A673 (cell line): ENCODE measurements at places on chromosomes 1 and 21. TPM values are rescaled to one million over a fixed set of nuclear protein-coding genes. Genes with fewer than 3 reads are reported as not detected.
A peak's percentile ranks its signal among the peaks of the same experiment; 100 is the strongest.

GRCh38 chr1:8365661-8366362, 47.9 kb downstream of the SLC45A1 start:
- DNase-seq = no peak

GRCh38 chr1:170967042-170967910, 31.9 kb downstream of the MROH9 start:
- DNase-seq = peak; percentile 59

- no peak for DNase-seq
Measured at GRCh38 chr1:203077367-203077766, 8.4 kb downstream of the MYOG start.

DNA sequence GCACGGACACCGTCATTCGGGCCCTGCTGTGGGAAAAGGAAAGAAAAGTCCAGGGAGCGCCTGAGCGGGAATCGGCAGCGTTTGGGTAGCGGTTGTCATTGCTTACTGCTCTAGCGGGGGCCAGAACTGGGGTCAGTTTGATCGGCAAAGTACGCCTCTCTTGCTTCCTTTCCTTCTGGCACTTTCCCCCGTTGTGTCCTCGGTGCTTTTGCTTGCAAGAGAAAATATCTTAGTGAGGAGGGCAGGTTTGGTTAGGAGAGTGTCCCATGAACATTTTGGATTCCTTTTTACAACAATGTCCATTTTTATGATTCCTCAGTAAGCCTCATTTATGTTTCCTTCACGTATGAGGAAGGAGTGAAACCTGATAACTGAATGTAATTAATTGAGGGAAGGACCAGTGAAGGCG, 670 bp downstream of the ST3GAL3 start:
- DNase-seq = peak; percentile 47

SPRR5 gene
- not detected in 2 replicates for total RNA-seq

- no peak for DNase-seq
Measured at GRCh38 chr1:217137210-217137881, 414.1 kb upstream of the ESRRG start.

DNA sequence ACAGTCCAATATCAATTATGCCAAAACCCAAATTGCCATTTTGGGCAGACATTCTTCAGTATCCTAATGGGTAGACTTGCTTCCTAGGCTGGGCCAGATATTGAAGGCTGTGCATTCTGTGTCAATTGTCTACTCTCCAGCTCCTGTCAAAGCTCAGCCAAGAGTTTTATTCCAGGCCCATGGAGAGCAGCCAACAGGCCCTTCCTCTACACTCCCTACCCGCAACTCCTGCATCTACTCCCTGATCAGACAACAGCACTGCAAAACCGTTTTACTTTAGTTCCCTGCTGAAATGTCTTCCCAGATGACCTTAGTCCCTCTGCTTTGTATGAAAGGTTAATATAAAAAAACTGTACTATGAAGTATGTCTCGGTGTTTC, 6.6 kb upstream of the ADORA3 start:
- no peak for DNase-seq

TAS1R1 gene
- not detected in 2 replicates for total RNA-seq

GRCh38 chr1:76782809-76783208, 84.5 kb upstream of the ST6GALNAC5 start:
- DNase-seq = no peak

GRCh38 chr1:50208756-50209155, 100.0 kb downstream of the ELAVL4 start:
- DNase-seq = no peak

DNA sequence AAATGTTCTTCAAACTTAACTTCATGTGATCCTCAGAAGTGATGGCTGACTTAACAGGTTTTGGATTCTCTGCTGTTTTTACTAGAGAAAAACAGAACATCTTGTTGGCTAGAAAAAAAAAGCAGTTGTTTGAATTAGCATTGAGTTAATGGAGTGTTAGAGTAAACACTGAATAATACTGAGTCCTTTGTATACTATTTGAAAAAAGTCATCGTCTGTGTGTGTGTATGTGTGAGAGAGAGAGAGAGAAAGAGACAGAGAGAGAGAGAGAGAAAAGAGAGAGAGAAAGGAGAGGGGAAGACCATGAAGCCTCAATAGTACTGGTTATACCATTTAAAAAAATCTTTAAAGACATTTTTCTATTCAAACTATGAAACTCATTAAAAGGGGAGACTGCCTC, 10.4 kb downstream of the ZNF697 start:
- DNase-seq = no peak

- no peak for DNase-seq
Measured at GRCh38 chr1:2158272-2158671, 36.3 kb downstream of the FAAP20 start.

- DNase-seq = no peak
Measured at GRCh38 chr1:85849660-85850059, 141.4 kb upstream of the ZNHIT6 start.

KIF26B gene
- total RNA-seq = not detected in 2 replicates

- DNase-seq = no peak
Measured at GRCh38 chr1:201949491-201949890, 3.1 kb upstream of the LMOD1 start.

DNA sequence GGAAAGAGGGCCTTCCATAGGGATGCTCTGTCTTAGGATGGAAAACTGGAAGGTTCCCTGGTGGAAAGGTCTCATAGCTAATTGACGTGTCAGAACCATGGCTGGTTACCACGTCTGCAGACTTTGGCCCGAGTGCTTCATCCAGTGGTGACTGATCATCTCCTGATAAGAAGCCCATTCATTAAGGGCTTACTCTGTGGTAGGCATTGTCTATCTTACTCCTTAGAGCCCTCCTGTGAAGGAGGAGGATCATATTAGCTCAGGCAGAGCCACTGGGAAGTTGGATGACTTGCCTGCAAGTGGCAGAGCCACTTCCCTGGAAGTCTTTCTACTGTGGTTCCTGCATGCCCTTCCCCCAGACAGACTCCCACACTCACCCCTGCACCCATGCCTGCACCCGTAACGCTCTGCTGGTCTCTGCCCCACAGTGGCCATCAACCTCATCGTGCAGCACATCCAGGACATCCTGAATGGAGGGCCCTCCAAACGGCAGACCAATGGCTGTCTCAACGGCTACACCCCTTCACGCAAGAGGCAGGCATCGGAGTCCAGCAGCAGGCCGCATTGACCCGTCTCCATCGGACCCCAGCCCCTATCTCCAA, 79.9 kb downstream of the UCK2 start:
- no peak for DNase-seq

GRCh38 chr1:24927988-24928688, 1.9 kb downstream of the RUNX3 start:
- no peak for DNase-seq

GRCh38 chr1:223217781-223218180, 74.7 kb upstream of the TLR5 start:
- DNase-seq = no peak

RHD gene
- not detected in 2 replicates for total RNA-seq

DNA sequence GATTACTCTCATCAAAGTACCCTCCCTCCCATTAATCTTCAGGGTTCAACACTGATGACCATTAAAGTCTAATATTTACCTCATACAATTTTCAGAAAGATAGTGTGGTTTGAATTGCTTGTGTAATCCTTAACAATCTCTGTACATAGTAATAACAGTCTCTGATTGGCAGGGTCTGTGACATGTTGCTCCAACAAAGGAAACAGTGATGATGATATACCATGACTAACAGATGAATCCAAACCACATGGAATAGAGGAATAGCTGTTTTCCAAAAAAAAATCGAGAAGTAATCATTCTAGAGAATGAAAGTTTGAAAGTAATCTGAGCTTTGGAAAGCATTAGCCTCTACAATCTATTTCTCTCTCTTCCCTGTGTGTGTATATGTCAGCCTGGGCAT, 610.1 kb upstream of the NEGR1 start:
- no peak for DNase-seq

GRCh38 chr1:91826248-91826647, 59.7 kb downstream of the TGFBR3 start:
- DNase-seq = no peak

FLG2 gene
- not detected in 2 replicates for total RNA-seq

SEMA6C gene
- 4.7 and 8.9 TPM in 2 replicates for total RNA-seq

DNA sequence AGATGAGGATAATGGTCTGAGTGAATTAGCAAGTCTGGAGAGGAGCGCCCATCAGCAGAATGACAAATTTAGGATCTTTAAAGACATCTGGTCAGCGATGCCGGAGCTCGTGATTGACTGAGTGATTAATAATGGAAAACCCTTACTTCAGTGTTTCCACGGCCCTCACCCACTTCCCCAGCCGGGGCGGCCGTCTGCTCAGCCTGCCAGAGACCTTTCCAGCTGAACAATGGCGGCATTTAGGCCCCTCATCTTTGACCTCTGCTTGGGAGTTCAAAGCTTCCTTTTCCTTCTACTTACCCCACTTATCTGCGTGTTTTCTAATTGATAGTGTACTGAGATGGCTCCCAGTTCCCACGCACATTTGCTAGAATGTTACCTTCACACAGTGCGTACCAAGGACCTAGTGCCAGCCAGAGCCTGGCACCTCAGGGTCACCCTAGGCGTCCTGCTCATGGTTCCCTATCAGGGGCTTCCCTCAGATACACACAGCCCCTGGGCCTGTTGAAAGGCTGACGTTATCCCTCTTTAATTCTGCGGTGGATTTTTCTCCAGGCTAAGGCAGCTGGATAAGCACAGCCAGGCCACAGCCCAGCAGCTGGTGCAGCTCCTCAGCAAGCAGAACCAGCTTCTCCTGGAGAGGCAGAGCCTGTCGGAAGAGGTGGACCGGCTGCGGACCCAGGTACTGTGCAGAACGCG, 232.8 kb downstream of the SDCCAG8 start:
- DNase-seq = no peak

- no peak for DNase-seq
Measured at GRCh38 chr1:31548534-31548906, 27.8 kb upstream of the TINAGL1 start.

AHCYL1 gene
- 89.6 and 107 TPM in 2 replicates for total RNA-seq

GRCh38 chr1:110673197-110673701, 1.5 kb downstream of the KCNA3 start:
- DNase-seq = no peak

DNA sequence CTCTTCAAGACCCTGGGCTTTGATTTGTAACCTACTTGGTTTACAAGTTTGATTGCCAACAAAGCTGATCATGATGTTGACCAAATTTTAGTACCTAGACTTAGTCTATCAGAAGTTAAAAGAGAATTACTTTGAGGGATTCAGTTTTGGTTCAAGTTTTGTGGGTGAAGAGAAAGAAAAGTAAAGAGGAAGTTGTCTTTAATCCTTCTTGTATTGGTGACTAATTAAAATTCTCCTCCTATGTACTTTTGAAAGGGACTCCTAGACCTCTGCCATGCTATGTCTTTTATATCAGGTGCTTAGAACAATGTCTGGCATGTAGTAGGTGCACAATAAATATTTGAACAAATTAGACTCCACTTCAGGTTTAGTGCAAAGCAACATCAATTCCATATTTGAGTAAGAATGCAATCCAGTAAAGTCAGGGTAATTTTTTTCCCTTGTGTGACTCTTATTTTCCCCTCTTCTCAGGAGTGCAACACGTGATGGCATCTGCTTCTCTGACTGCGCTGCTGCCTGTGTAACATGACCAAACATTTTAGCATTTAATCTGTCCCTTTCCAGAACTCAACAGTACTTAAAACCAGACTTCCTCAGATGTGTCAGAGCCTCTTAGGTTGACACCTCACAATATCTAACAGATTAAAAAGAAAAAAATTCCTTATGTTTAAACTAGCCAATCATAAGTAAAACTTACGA, 41.1 kb upstream of the KCNQ4 start:
- DNase-seq = no peak

GRCh38 chr1:221458447-221459156, 283.3 kb downstream of the DUSP10 start:
- DNase-seq = no peak

DNA sequence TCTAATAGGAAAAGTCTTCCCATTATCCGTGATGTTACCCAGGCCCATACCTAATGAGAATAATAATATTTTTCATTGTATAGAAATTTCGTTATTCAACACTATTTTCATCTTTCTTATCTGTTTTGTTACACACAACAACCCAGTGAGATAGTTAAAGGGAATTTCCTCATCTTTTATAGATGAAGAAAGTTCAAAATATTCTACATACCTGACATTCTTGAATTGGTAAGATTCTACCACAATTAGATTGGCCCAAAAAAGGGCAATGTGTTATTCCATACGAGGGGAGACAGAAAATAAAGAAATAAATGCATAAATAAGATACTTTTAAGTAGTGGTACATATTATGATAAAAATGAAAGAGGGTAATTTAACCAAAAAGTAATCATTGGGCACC, 405.5 kb upstream of the ADAMTS5 start:
- no peak for DNase-seq

OR2L8 gene
- not detected in 2 replicates for total RNA-seq

TRIM63 gene
- total RNA-seq = not detected in 2 replicates

DNA sequence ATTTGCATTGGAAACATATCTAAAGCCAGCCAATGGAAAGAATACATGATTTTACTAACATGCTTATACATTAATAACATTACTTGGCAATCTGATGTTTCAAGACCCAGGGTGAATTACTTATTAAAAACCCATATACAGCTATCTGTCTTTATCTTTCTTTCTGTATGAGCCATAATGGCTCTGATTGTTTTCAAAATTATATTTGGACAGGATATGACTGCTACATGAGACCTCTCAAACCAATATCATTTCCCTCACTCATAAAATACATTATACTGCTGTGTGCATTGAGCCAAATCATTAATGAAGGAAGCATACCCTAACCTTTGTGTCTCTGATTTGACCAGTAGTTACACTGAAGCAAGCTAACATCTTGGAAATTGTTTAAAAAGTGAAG, 205.9 kb upstream of the DPYD start:
- DNase-seq = no peak

- DNase-seq = no peak
Measured at GRCh38 chr1:80893115-80893514, 907.6 kb upstream of the ADGRL2 start.

DNA sequence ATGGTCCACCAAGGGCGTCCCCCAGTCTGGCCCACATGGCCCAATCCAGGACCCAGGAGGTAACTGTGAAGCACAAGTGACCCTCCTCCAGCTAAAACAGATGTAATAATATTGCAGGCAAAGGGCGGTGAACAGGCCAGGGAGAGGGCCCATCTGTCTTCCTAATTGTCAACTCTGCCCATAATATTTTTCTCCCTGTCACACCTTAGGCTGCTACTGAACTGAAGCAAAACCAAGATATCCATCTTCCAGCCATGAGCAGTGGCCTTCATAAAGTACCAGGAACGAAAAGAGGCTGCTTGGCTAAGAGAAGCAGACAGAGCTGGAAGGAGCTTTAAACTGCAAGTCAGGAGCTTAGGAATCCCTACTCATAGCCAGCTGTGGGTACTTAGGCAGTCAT, 3.1 kb downstream of the KANK4 start:
- DNase-seq = no peak

DNA sequence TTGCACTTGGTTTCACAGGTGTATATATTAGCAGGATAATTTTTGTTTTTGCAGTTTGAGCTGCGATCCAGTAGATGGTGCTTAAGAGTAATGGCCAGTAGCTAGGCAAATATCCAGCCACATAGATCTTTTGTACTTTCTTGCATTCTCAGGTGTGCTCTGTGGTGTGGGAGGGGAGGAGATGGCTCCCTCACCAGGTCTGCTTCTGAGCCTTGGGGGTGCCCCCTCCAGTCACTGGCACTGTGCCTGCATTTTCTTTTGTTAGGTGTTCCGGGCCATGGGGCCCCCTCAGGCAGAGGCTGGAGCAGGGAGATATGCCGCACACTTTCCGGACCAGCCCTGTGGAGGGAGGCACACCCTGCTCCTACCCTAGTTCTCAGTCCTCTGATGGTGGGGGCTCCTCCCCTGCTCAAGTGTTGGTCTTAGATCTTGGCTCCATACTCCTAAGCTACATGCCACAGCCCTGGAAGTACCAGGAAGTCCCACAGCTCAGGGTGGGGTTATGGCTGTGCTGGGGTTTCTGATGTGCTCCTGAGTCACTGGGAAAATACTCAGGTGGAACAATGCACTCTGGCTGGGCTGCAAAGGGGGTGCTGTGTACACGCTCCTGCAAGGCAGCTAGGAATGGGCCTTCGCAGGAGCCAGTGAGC, 197.6 kb upstream of the DMRTA2 start:
- no peak for DNase-seq
